Mesothelial cell of epicardium (in vitro differentiated cells): ENCODE measurements at places on chromosomes 5 and 9.

DNA sequence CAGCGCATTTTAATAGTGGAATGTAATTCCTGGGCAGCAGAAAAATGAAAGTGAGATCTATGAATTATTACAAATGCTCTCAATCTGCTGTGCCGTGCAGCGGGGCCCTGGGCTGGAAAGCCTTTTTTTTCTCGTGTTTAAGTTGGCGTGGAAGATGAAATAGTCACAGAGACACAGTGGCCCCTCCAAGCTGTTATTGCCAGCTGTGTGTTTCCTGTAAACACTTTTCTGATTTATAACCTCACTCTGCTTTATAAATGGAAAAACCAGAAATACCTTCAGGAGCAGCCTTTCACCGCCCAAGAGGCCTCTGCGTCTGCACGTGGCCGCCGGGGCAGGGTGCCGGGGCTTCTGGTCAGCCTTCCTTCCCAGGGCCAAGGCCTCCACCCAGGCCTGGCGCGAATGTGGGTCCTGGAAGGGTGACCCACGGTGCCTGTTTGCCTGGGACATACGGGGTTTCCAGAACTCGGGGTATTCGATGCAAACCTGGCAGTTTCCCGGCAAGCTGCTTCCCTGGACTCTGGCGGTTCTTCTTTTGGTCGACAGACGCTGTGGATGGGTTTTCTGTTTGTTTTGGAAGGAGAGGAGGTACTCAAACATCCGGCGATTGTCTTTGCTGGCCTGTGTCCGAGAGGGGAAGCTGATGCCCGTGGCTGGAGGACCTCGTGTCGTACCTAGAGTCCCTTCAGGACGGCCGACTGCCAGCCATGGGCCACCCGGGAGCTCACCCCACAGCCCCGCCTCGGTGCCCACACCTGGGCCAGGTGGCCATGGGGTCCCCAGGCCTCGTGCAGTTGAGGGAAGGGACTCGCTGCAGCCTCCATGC, 256.7 kb downstream of the PARP8 start:
- no peak for DNase-seq

DNA sequence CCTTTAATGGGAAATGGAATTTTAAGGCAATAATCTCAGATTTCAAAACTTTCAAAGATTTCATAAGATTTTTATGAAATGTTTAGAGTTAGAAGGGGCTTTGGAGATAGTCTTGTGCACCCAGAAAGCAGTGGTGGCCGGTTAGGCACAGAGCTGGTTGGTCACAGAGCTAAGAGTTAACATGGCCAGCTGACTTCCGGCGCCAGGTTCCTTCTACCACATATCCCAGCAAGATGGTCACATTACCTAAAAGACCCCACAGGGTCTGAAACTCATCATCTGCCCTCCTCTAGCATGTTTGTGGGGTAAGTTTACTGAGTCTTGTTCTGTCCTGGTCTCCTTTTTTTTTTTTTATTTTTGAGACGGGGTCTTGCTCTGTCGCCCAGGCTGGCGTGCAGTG, 19.3 kb downstream of the QRFP start:
- DNase-seq: no peak

DNA sequence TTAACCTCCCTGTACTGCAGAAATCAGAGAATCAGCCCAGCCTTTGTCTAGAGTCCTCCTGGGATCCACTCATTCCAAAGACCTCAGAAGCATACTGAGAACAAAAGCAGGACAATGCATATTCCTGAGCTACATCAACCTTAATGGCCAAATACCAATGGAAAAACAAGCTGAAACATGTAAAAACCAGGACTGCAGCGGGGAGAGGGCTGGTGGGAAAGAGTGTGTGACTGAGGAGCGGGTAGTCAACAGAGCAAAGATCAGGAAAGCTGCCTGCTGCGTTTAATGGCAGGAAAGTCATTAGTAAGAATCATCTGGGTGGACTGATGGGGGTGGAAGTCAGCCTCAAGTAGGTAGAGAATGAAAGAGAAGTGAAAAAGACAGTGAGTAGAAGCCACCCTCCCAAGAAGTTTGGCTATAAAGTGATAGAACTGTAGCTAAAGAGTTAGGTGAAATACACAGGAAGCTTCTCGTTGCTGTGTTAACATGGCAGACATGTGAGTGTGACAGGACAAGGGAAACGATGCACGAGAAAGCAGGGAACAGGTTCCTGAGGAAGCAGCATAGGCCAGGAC, 88.1 kb downstream of the OTULIN start:
- no peak for DNase-seq

GRCh38 chr9:68947842-68948569, 65.9 kb downstream of the PRKACG start:
- DNase-seq: no peak

DNA sequence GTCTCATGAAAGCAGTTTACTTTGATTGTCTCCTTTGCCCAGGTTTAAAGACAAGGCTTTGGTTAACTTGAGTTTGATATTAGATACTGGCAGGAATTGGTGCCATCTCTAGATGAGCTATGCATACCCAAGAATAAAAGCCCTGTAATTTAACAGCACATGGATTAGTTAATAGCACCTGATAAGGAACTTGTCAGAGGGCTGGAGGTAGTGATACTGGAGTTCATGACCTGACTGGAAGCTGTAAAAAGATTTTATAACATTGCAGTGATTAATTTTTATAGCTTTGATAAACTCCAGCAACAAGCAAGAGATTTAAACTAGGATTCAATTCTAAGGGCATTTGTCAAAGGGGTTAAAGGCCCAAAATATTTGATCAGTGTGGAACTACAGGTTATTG, 34.9 kb upstream of the SYK start:
- no peak for DNase-seq

- no peak for DNase-seq
Observed at GRCh38 chr5:135124128-135124527, 90.1 kb upstream of the PITX1 start.

DNA sequence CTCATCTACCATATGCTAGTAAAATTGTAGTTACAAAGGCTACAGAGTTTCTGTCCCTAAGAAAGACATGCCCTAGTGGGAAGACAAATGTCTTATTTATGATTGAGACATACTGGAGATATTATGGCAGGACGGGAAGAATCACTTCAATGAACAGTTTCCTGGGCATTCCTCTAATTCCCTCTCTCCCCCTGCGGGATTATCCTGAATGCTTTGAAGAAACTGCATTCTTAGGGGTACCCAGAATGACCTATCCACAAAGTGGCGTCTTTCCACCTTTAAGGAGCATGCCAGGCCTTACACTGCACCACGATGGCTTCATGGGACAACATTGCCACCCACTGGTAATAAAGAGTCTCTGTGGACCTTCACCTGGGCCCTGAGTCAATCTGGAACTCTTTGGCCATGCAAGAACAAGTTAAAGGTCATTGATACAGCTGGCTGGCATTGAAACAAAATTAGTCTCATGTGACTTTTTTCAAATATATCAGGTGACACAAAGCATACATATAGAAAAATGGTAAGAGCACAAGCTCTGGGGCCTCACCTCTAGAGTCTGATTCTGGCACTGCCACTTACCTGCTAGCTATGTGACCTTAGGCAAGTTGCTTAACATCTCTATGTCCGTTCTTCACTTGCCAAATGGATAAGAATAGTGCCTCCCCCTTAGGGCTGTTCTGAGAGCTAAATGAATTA, 32.0 kb downstream of the ANKRD55 start:
- no peak for DNase-seq

DNA sequence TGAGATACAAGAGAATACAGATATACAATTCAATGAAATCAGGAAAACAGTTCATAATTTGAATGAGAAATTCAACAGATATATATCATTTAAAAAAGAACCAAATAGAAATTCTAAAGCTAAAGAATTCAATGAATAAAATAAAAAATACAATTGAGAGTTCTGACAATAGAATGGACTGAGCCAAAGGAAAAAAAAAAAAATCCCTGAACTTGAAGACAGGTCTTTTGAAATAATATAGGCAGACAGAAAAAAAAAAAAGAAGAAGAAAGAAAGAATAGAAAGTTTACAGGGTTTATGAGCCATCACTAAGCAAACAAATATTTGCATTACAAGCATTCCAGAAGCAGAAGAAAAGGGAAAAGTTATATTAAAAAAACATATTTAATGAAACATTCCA, 12.9 kb upstream of the HAVCR2 start:
- no peak for DNase-seq

DNA sequence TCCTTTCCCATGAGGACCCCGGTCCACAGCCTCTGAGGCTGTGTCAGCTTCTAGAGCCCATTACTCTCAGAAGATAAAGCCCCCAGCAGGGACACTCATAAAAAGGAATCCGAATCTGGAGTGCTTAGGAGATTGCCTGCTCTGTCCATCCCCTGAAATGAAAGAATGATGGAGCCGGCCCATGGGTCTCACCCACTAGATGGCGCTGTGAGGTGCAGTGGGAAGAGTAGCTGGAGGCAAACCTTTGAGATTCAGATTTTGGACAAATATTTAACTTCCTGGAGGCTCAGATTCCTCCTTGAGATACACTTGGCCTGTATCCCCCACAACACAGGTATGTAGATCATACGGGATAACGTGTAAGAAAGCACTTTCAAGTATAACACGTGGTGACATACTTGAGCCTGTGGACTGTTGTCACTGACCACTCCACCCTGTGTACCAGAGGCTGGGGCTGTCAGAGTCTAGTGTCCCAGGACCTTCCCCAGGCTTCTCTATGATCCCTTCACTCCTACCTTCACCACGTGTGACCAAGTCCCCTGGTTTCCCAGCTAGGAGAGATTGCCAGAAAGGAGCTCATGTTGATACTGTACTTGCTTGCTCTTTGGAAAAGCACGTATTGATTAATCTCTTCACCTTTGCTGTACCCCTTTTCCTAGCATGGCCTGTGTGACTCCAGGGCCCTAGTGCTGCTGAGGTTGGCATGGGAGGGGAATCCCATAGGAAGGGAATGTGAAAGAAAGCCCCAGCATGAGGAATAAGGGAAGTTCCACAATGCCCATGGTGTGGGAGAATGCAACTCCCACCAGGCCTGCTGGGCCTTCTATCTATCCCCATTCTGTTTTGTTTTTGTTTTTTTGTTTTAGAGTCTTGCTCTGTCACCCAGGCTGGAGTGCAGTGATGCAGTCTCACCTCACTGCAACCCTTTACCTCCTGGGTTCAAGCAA, 32.1 kb downstream of the TRMO start:
- no peak for DNase-seq

- no peak for DNase-seq
Observed at GRCh38 chr9:38421498-38422211, 2.6 kb downstream of the IGFBPL1 start.

GRCh38 chr5:112532654-112533360, 113.7 kb upstream of the EPB41L4A start:
- no peak for DNase-seq

DNA sequence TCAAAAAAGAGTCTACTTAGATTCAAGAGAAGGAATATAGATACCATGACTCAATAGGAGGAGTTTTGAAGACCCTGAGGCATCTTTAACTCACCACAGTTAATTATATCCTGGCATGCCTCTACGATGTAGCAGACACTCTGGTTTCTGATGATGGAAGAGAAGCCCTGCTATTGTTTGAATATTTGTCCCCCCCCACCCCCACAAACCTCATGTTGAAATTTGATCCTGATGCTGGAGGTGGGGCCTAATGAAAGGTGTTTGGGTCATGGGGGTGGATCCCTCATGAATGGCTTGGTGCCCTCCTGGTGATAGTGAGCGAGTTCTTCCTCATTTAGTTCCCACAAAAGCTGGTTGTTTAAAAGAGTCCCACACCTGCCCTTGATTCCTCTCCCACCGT, 147.9 kb upstream of the TBCA start:
- DNase-seq: no peak

DNA sequence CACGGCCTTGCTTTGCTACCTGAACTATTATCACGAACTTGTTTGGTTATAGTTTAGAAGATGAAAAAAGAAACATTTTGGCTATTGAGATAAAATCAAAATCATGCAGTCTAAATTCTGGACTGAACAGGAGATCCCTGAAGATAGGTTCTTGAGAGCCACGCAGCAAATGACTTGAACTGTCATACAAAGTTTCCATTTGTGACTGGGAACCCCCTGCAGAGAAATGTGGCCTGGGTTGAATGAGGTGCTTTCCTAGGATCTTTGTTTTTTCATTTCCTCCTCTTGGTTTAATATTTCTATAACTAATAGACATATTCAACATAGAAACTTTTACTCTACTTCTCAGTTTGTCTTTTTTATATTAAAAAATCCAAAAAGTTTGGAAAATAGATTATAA, 184.7 kb upstream of the TRPM3 start:
- no peak for DNase-seq

DNA sequence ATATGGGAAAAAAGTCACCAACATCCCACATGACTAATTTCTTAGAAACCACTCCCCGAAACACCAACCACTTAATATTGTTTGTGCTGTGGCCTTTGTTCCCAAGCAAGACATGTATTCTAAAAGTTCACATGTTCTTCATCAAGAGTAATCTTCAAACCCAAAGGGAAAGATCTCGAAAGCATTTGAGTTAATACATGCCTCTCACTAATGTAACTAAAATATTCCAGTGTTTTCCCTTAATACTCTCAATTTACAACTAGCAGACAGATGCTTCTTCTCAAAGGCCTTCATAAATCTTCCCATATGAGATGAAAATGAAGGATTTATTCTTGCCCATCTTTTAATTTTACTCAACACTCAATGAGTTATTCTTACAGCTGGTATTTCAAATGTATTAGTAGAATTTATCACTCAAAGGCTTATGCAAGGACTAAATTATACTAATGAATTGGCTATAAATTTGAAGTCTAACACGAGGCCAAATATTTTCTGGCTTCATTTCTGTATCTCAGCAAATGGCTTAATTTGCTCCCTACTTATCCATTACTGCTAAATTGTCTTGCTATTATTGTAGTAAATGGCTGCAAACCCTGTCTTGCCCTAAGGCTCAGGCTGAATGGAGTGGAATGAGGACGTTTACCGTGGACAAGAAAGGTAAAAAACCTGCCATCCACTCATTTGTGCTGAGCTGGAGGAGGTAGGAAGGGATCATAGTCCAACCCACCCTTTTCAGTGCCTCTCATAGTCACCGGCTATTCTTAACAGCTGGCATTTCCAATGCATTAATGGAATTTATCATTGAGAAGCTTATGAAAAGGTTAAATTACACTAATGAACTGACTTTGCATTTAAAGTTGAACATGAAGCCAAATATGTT, 474.4 kb downstream of the RASEF start:
- DNase-seq: no peak

- no peak for DNase-seq
Observed at GRCh38 chr5:40046792-40047191, 622.0 kb upstream of the DAB2 start.

DNA sequence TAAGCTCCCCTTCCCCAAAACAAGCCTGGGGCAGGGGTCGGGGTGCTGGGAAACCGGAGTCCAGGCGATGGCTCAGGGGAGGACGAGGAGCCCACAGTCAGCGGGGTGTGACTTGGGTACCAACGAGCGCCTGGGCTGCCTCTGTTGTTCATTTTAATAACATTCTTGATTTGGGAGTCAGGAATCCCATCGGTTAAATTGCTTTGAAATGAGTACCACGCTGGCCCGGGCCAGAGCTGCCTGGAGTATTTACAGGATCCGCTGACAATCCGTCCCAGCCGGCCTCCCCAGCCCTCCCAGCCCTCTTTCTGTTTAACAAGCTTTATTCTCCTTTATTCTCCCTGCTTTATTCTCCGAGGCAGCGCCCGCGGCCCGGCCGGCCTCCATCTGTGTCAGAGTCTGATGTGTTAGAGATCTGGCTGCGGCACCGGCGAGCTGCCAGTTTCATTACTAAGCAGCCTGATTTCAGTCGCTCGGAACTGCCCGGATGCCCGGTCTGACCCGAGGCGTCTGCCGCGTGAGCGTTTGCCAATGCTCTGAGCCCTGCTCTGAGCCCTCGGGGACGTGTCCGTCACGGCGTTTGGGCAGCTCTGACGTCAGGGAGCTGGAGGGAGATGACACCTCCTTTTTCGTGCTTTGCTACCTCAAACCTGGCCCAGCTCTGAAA, 16.5 kb upstream of the QRFP start:
- DNase-seq: no peak

GRCh38 chr9:6109986-6110385, 94.6 kb upstream of the RANBP6 start:
- DNase-seq: no peak
